ENCODE measurements at places on chromosomes 5 and 9. TPM values are rescaled to one million over a fixed set of nuclear protein-coding genes. Genes with fewer than 3 reads are reported as not detected.

Gene CCDC192
- not detected for total RNA-seq

Gene TEX48
- not detected for total RNA-seq

Gene BTNL9
- 0.19 TPM for total RNA-seq

Gene RIMOC1
- 15.0 TPM for total RNA-seq

Gene COX7C
- total RNA-seq = 178 TPM

Gene PTPN3
- total RNA-seq = 0.19 TPM

Gene SLC35D2
- total RNA-seq = 22.4 TPM

Gene PRDM9
- total RNA-seq = not detected

Gene LEAP2
- total RNA-seq = not detected

Gene CDC20B
- 0.19 TPM for total RNA-seq

Gene KIF4B
- 0.33 TPM for total RNA-seq

Gene SPAG8
- total RNA-seq = not detected

Gene GPR151
- total RNA-seq = not detected

Gene IL5
- not detected for total RNA-seq

Gene GAS1
- total RNA-seq = 1.5 TPM

Gene SHOC1
- total RNA-seq = not detected

Gene IRX1
- total RNA-seq = not detected

Gene LTC4S
- total RNA-seq = 0.57 TPM

Gene LRRC70
- 48.7 TPM for total RNA-seq

Gene NEUROG1
- not detected for total RNA-seq

Gene AK6
- 15.6 TPM for total RNA-seq

Gene PCDHGC5
- total RNA-seq = 1.4 TPM

Gene ZNF658
- 5.6 TPM for total RNA-seq

Gene BAAT
- total RNA-seq = not detected

Gene EPB41L4B
- 1.3 TPM for total RNA-seq

Gene CCNO
- total RNA-seq = 0.33 TPM

Gene GOLM1
- 56.5 TPM for total RNA-seq

Gene ENG
- 209 TPM for total RNA-seq

Gene INSL4
- total RNA-seq = not detected

Gene GNE
- total RNA-seq = 12.3 TPM

Gene SVEP1
- 0.33 TPM for total RNA-seq

Gene SLC23A1
- total RNA-seq = not detected

Gene UIMC1
- 43.3 TPM for total RNA-seq

Gene FCN2
- not detected for total RNA-seq

Gene CDH9
- not detected for total RNA-seq

Gene LCN2
- total RNA-seq = not detected

Gene NFIB
- total RNA-seq = 234 TPM

Gene PCDHGB5
- total RNA-seq = 22.4 TPM

Gene LCN9
- total RNA-seq = not detected

Gene ELOVL7
- total RNA-seq = not detected

Gene KLF9
- total RNA-seq = 17.3 TPM

Measured in vein endothelial cell (primary cell).